D341Med (cell line): ENCODE measurements at places on chromosomes 11 and 22.

GRCh38 chr11:87059596-87060390 lies 22.1 kb downstream of the TMEM135 start:
- DNase-seq, result no peak

- DNase-seq, result peak; percentile 79
Observed at GRCh38 chr11:61967924-61968757, 707 bp upstream of the FTH1 start.

DNA sequence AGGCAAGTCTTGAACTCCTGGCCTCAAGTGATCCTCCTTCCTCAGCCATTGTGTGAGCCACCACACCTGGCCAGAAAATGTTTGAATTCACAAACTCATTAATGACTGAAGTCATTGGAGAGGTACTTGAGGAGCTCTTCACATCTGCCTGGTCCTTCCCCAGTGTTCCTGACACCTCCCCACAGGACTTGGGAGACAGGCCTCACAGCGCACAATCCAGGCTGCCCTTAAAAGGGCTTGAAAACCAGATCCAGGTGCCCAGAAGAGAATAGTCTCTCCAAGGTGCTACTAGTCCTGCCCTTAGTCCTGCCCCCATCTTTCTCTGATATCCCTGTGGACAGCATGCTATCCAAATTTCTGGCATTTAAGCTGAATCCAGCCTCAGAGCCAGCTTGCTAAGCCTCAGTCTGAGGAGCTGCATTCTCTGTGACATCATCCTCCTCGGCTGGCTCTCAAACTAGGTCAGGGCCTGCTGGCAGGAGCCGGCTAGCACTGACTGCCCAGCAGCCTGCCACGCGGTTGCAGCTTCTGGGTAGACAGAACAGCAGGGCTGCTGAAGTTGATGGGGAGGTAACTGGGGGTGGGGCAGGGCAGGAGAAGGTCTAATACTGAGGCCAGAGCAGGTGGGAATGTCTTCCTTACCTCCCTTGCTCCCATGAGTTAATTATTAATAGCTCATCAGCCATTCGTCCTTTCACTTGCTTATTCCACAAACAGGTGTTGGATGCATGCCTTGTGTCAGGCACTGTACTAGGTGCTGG lies 35.3 kb upstream of the NECTIN1 start:
- DNase-seq, result no peak

DNA sequence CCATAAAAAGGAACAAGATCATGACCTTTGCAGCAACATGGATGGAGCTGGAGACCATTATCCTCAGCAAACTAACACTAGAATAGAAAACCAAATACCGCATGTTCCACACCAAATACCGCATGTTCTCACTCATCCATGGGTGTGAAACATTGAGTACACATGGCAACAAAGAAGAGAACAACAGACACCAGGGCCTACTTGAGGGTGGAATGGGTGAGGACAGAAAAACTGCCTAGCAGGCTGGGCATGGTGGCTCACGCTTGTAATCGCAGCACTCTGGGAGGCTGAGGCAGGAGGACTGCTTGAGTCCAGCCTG lies 12.3 kb downstream of the EHD1 start:
- DNase-seq, result no peak

GRCh38 chr11:76236092-76236999 lies 30.0 kb upstream of the WNT11 start:
- DNase-seq, result peak; percentile 83

- peak; percentile 95 for DNase-seq
Observed at GRCh38 chr22:37019309-37020191, at the start of the genes MPST and TST. Gene MPST, plus strand, starts transcription at chr22:37019742. Its CDS starts 95 bp downstream, at chr22:37019837. Gene TST, minus strand, starts transcription at chr22:37019447. Its CDS starts 715 bp downstream, at chr22:37018732.

DNA sequence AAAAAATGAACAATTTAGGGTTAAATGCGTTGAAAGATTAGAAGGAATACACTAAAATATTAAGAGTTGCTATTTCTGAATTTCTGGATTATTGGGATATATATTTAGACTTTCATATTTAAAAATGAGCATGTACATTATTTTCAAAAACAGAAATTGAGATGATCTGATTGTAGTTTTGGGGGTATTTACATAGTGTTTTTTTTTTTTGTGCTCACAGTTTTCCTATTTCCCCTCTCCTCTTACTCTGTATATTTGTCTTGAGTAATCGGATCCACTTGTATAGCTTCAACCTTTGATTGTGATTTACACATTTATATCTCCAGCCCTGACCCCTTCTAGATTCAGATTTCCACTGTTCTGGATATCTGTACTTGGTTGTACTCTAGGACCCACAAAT lies 5.3 kb downstream of the USP47 start:
- DNase-seq, result no peak

DNA sequence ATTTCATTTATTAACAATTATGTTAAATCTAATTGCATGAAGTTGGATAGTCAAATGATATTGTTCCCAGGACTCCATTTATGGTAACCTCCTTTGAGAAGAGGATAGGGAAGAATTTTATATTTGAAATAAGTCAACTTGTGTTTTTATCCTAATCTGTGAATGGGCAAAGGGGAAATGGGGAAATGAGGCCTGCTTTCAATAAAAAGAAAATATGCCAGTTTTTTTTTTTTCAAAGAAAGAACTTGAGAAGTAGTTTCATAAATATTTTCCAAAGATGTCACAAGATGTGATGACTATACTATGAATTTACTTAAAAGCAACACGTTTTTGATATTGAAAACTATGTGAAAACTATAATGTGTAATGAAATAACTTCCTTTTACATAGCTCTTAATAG lies 201.8 kb downstream of the TMEM135 start:
- no peak for DNase-seq

DNA sequence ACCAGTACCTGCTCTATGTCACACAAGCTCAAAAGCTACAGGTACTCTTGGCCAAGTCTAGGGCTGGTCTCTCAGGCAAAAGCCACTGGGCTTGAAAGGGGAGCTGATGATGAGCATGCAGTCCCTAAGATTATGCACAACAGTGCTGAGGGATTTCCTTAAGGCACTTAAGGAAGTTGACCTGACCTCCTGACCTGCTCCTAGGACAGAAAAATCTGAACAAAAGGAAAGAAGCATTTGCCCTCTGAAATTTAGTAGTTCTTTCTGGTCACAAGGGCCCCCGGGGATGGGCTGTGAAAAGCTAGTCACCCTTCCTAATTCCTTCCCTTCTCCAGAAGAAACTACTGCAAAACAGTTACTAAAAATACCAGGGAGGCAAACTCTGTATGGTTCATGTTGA lies 83.6 kb upstream of the PHOX2A start:
- no peak for DNase-seq

- DNase-seq, result no peak
Observed at GRCh38 chr11:126612671-126613070, 257.2 kb downstream of the ST3GAL4 start.

DNA sequence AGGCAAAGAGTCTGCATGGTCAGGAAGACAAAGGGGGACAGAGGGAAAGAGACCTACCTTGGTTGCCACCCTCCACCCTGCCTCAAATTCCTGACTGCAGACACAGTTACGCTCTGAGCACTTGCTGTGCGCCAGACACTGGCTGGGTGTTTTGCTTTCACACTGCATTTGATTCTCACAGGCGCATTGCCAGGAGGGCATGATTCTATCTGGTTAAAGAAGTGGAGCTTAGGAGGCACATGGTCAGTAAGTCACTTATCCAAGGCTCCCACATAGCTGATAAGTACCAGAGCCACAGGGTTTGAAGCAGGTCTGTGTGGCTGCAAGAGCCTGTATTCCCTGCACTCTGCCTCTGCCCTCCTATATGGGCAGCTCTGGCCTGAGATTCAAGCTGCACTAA lies 103.9 kb downstream of the TIMP3 start:
- DNase-seq, result no peak

DNA sequence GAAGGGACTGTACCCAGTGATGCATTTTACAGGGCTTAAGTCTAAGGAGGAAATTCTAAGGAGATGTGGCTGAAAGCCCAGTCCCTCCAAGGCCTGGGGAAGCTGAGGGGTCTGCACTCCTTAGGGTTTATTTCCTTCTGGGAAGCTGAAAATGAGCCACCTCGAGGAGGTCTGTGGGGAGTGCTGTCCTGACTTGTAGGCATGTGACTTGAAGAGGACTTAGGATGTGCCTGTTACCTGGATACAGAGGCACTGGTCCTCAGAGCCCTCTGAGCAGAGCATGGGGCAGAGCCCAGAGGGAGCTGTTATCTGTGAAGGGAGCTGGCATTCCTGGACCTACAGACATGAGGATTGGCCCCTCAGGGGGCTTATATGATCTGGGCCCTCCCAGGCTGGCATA lies 77.1 kb downstream of the TP53I11 start:
- DNase-seq, result no peak

GRCh38 chr22:29393019-29393608 lies 4.7 kb upstream of the AP1B1 start:
- DNase-seq, result no peak

DNA sequence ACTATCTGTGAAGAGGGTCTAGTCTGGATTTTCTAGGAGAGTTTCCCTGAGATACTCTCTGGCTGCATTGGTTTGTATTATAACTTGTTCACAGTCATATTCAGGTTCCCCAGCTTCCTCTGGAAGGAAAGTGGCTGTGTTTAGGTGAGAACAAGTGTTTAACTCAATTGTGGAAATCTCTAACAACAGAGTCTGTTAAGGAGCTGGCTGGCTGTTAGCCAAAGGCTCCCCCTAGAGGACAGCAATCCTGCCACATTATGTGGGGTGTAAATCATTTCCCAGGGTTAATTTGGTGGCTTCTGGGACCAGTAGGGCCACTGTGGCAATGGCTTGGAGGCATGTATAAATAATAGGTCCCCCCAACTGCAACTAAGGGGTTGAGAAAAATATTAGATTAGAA lies 18.4 kb downstream of the MS4A6E start:
- no peak for DNase-seq

GRCh38 chr22:26672060-26672471 lies 14.7 kb downstream of the MIAT start:
- DNase-seq, result no peak

- no peak for DNase-seq
Observed at GRCh38 chr11:73100578-73100977, 41.5 kb downstream of the FCHSD2 start.

DNA sequence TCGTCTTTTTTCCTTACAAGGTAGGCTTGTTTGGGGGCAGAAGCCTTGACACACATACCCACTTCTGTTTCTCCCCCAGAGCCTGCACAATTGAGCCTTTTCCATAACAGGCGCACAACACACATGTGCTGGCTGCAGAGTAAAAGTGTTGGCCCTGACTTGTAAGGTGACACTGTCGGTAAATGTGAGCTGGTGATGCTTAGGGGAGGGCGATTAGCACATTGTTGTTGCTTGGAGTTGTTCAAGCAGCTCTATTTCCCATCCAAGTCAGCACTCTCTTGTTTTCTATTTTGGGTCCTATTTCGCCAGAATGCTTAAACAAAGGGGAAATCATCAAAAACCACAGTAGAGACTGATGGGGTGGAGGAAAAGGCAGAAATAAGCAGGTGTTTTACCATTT lies 51.9 kb upstream of the PTPRJ start:
- DNase-seq, result no peak

- DNase-seq, result peak; percentile 68
Observed at GRCh38 chr11:45664376-45665205, 831 bp downstream of the CHST1 start.

DNA sequence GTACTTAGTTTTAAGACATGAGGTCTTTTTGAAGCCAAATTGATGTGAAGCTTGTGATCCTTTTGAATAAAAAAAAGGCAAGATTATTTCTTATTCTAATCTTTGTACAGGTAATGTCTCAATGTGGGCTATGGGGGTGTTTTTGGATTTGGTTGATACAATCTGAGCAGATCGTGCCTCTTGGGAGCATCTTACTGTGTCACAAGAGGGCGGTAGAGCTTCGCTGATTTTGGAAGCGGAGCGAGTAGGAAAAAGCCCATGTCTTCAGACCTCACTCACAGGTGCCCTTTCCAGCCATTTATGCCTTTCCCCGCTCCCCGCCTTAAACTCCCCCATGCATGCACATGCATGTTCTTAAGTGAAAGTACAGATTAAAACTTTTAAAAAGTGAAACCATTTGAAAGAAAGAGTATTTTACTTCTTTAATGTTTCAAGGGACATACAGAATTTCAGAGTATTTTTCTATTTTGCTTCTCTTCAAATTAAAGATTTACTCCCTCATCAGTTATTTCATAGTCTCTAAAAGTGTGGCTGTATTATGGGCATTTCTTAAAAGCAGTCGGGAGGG lies 18.8 kb downstream of the DDX25 start:
- peak; percentile 81 for DNase-seq

GRCh38 chr11:86341382-86341781 lies 33.3 kb upstream of the CCDC81 start:
- DNase-seq, result no peak

DNA sequence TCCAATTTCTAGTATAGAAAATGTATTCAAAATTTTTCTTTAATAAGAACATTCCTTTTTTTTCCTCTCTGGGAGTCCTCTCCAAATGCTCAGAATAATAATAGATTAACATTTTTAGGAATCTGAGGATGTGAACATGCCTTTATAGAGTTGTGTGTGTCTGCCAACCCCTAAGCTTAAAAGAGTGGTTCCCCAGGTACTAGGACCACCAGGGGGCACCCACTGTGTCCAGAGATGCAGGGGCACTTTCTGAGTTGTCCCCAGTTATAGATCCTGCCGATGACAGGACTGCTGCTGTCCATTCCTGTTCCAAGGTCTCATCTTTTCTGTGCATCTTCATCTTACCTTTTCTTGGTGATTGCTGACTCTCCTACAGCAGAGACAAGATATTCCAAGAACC lies 27.0 kb upstream of the MICAL2 start:
- DNase-seq, result no peak
